IMR-90 (cell line): ENCODE measurements at places on chromosomes 3 and 15. TPM values are rescaled to one million over a fixed set of nuclear protein-coding genes. Genes with fewer than 3 reads are reported as not detected.

Gene C3orf20
- total RNA-seq: not detected in 2 replicates

Gene AMIGO3
- total RNA-seq: not detected in 2 replicates

Gene SIDT1
- not detected in 2 replicates for total RNA-seq

Gene CLRN1
- not detected in 2 replicates for total RNA-seq

Gene CCR9
- total RNA-seq: not detected in 2 replicates

Gene ACKR4
- 0.18 TPM in 1 of 2 replicates, not detected in the other for total RNA-seq

Gene HYAL1
- total RNA-seq: under 0.01 and 0.36 TPM in 2 replicates

Gene P2RY14
- not detected in 2 replicates for total RNA-seq

Gene C3orf85
- not detected in 2 replicates for total RNA-seq
